Stimulated activated CD4-positive, alpha-beta T cell treated with anti-CD3 and anti-CD28 coated beads, Interleukin-4, amount 100 ng/mL, for 1 hour (primary cell): ENCODE measurements at places on chromosomes 12 and 14.
A peak's percentile ranks its signal among the peaks of the same experiment; 100 is the strongest.

GRCh38 chr12:122527478-122527944, 462 bp downstream of the KNTC1 start:
- DNase-seq: peak; percentile 40

DNA sequence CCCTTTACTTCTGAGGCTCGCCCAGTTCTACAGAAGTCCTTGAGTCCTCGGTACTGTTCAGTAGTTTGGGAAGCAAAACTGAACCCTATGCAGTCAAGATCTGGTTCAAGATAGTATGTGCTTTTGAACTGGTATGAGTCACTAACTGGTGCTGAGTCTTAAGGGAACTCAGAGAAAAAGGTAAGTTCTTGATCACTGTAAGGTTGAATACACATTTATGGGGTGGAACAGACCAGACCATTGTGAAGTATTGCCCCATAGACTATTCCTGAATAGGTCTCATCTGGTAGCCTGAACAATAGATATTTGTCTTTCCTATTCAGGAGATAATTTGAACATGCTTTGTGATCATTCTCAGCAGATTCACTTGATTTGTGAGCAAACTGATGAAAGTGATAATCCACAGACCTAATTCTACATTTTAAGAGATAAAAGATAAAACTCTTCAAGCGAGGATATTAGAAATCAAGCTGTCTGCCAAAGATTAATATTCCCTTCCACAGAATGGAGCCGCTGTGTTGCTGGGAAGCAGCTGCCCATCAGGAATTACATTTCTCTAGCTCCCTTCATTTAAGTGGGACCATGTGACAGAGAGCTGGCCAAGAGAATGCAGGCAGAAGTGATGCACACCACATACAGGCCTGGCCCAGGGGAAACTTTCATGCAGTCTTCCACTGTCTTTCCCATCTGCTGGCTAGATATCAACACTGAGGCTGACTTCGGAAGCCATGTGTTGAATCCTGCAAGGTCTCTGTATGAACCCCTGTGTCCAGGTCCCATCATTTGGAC, 369.8 kb upstream of the GARIN6 start:
- no peak for DNase-seq

- no peak for DNase-seq
Observed at GRCh38 chr12:98211909-98212695, 303.3 kb upstream of the TMPO start.

GRCh38 chr12:131677699-131678098, 33.2 kb upstream of the SFSWAP start:
- no peak for DNase-seq

GRCh38 chr14:87483271-87484260, 509.4 kb downstream of the GALC start:
- no peak for DNase-seq

DNA sequence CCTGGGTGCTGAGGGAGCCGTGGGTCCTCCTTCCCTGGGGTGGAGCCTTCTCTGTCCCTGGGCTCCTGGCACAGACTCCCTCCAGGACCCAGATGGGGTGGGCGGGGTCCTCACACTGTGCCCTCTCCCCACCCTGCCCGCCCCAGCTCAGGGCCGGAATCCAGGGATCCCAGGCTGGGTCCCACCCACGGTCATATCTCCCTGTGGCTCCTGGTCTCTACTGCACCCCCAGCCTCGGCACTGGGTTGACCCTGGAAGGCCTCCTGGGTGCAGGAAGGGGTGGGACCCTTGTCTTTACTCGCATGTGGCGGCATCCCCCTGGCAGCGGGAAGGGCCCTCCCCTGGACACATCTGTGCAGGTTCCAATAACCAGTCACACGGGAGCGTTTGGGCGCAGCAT, 75.8 kb upstream of the EIF5 start:
- no peak for DNase-seq

DNA sequence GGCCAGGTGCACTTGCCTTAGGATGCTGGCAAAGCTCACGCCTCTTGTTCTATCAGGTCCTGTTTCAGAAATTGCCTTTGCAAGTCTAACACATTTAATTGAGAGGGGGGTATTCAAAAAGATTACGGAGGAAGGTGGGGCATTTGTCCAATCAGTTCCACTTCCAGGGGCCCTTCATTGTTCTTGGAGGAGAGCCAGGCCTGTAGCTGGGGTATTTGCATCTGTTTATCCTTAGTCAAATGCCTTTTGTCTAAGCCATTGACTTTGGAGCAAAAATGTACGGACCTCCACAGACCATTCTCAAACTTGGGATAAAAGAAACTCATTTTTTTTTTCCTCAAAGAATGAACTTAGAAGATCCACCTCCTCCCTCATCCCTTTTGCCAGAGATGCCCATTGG, 582.0 kb downstream of the BCL11B start:
- DNase-seq: no peak

- no peak for DNase-seq
Observed at GRCh38 chr12:107736914-107737313, 24.0 kb downstream of the PRDM4 start.

DNA sequence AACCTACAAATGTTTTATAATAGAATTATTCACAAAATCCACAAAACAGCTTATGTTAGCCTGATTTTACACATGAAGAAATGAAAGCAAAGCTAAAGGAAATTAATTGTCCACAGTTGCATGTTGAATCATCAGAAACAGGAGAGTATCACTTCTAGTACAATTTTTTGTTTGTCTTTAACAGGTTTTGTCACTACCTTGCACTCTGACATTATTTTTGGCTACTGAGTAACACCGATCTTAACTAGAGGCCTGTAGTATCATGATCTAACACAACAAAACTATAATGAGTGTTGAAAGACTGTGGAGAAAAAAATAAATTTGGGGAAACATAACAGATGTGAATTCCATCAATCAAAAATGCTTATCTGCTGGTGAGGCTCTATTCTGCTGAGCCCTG, 60.1 kb downstream of the TAOK3 start:
- no peak for DNase-seq

GRCh38 chr14:74572726-74573301, 39.2 kb downstream of the LTBP2 start:
- DNase-seq: no peak

DNA sequence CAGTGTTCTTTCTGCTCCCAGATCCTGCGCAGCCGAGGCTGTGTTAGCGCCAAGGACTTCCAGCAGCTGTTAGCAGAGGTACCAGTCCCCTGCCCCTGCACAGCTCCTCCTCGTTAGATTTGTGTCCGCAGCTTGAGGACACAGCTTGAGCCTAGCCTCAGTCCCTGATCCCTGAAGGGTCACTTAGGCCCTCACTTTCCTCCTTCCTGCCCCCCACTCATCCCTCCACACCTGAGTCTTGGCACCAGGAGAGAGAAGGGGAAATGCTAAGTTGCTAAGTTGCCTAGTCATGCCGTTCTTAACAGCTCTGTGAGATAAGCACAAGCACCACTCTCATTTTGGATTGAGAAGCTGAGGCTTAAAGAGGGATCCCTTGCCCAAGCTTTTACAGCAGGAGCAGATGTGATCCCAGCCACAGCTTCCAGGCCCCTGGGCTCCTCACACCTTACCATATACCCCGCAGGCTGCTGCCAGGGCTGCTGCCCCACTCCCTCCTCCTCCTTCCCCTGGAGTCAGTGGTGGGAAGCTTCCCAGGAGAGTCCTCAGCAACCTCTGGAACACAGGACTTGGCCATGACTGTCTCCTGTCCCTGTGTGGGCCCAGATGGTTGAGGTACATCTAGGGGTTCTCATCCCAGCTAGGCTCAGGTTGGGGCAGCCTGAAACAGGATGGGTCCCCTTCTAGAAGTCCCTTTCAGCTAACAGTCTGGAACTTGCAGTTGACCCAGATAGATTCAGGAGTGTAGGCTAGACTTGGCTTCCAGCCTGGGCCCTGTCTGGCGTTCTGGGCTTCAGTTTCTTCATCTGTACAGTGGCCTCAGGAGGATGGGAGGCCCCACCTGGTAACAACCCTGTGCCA, 975 bp downstream of the OGFOD2 start:
- DNase-seq: no peak

GRCh38 chr12:24560831-24561271, 388.1 kb downstream of the BCAT1 start:
- DNase-seq: no peak

DNA sequence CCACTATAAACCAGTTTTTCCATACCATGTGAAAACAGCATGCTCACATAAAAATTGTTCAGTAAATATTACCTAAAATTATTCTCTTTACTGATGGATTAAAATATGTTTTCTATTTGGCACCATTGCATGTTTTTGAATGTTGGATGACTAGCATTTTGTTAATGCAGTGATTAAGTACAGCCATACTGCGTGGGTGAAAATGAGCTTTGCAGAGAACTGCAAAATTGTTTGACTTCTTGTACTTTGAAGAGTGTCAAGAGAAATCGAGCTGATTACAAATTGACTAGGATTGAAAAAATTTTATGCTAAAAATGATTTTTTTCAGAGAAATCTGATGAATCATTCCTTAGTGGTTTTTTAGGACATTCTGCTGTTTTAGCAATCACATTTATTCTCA, 452.9 kb downstream of the RPL10L start:
- DNase-seq: no peak

DNA sequence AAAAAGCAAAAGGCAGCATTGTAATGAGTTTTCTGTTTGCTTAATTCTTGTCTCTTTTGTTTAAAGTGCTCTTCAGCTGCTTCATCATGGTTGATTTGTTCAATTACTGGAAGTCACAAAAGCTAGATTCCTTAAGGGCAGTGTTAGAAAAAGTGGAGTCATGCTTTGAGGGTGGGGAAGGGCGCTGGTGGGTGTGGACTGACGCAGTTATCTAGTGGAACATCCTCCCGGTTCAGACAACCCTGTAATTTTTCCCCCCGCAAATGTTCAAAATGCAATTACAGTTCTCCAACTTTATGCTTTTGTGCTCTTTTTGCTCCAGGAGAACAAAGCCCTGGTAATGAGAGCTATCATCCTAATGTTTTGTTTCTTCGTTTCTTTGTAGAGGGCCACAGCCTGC, 2.1 kb downstream of the AKAP6 start:
- DNase-seq: no peak

DNA sequence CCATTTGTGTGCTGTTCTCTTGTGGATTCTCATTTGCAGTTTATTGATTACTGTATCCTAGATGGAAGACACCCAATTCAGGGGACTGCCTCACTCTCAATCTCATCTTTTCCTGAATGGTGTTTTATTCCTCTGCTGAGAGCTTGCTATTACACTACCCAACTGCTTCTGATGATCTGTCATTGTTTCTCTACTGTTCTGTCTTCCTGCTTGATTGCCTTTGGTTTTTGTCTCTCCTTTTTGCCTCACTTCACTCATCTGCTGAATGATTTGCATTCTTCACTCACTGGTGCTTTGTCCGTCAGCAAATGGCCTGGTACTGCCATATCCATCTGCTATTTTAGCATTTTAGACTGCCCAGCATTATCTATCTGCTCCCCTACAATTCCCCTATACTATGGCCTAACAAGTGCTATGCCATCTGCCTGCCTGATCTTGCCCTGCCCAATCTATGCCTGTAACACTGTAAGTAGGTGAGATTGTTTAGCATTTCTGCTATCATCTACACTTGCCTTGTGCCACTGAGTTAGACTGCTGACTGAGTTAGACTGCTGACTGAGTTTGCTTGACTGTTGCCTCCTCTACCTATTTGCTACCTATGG, 335.1 kb downstream of the GPHN start:
- no peak for DNase-seq

- no peak for DNase-seq
Observed at GRCh38 chr12:112815589-112816321, 24.2 kb downstream of the RPH3A start.

DNA sequence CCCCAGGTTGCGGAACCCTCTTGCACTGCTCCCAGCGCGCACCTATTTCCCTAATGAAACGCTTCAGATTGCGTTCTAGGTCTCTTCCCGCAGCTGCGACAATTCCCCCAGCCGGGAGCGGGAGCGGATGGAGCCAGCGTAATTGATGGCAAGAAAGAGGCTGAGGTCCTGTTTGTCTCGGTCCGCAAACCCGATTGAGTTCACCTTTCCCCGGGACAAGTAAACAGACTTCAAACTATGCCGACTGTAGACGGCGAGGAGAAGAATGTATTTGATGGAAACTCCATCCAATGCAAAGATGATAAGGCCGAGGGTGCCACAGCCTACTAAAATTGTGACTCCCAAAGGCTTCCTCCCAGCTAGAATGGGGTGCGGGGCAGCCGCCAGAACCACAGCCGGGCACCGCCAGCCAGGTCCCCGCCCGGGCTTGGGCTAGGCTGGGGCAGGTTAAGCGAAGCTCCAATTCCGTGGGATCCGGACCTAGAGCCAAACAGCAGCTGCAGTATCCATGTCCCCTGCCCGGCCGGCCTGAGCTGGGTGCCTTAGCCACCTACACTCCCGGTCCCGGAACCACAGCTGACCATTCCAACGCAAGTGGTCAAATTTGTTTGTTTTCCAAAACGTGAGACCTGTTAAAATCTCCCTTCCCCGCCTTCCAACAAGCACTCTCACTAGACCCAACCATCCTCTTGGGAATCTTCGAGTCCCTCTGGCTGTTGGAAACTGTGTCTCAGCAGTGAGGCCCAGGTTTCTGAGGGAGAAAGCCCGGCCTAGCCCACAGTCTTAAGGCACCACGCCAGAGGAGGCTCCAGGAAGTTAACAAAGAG, 5.5 kb downstream of the NKX2-1 start:
- DNase-seq: no peak

DNA sequence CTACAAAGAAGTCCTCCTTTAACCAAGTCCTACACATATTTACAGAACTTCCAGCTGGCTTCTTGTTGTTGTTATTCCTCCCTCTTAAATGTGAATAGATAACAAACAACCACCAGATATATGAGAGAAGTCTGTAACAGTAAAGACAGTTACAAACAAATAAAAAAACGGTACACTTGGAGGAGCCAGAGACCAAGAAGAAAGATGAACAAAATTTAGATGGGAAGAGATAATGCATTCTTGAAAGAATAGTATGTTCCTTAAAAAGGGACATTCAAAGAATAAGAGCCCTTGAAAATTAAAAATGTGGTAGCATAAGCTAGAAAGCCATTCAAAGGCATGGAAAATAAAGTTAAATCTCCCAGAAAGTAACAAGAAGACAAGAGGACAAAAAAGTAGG, 25.9 kb downstream of the SLCO1A2 start:
- no peak for DNase-seq

- DNase-seq: no peak
Observed at GRCh38 chr14:80629606-80630005, 311.9 kb downstream of the CEP128 start.

DNA sequence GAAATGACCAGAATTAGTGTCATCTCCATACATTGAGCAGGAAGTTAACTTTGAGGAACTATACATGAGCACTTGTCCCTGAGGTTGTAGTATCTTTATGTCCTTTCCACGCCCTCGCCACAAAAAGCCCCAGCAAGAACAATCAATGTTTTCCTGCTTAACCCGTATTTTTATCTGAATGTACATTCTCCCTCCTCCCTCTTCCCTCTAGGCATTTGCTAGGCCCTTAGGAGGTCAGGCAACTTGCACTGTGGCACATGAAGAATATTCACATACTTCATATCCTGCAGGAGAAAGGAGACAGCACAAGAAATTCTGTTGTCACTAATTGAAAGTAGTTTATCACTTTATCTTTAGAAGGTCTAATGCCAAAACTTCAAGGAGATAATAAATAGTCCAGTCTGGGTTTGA, 18.1 kb upstream of the DUSP6 start:
- no peak for DNase-seq

- no peak for DNase-seq
Observed at GRCh38 chr12:8493084-8493483, 20.2 kb upstream of the CLEC4D start.
